ENCODE measurements at places on chromosomes 1 and 21. TPM values are rescaled to one million over a fixed set of nuclear protein-coding genes. Genes with fewer than 3 reads are reported as not detected.

SLC1A7 gene
- total RNA-seq, result not detected

KDM1A gene
- total RNA-seq, result 168 TPM

COX20 gene
- 29.3 TPM for total RNA-seq

DNA sequence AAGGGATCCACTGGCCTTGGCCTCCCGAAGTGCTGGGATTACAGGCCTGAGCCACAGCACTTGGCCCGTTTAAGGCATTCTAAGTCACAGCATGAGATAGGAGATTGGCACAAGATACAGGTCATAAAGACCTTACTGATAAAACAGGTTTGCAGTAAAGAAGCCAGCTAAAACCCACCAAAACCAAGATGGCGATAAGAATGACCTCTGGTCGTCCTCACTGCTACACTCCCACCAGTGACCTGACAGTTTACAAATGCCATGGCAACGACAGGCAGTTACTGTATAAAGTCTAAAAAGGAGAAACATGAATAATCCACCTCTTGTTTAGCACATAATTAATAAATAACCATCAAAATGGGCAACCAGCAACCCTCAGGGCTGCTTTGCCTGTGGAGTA is 33.3 kb upstream of the RCC2 start:
- H3K27ac ChIP-seq, result no peak overlapping the region
- H3K27me3 ChIP-seq, result peaks cover 4% of the 10 kb centered on the region
- DNase-seq, result no peak
- H3K4me1 ChIP-seq, result peaks cover 1% of the 10 kb centered on the region
- H3K4me3 ChIP-seq, result no peak overlapping the region

DNA sequence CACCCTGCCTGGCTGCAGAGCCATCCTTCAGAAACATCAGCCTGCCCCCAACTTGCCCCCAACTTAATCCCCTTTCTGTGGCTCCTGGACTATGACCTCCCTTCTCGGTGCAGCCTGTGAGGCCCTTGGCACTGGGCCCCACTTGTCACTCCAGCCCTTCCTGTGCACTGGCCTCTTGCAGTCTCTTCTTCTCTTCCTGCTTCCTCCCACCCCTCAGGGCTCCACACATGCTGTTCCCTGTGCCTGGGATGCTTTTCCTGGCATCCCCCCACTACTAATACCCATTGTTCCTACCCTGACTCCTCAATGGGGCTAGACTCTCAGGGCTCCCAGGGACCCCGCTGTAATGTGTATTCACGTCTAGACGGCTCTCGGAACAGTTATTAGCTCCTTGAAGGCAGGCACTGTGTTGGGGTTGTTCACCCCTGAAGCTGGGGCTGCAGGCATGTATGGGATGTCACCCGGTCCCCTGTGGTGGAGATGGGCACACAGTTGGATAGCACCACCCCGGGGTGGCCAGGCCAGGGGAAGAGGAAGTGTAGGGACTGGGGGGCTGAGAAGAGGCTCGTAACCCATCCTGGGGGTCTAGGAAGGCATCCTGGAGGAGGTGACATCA is 4.5 kb downstream of the LDLRAD1 start:
- H3K4me1 ChIP-seq, result peaks cover 9% of the 10 kb centered on the region
- H3K4me3 ChIP-seq, result no peak overlapping the region
- H3K27ac ChIP-seq, result no peak overlapping the region
- H3K27me3 ChIP-seq, result peaks cover 11% of the 10 kb centered on the region

DNA sequence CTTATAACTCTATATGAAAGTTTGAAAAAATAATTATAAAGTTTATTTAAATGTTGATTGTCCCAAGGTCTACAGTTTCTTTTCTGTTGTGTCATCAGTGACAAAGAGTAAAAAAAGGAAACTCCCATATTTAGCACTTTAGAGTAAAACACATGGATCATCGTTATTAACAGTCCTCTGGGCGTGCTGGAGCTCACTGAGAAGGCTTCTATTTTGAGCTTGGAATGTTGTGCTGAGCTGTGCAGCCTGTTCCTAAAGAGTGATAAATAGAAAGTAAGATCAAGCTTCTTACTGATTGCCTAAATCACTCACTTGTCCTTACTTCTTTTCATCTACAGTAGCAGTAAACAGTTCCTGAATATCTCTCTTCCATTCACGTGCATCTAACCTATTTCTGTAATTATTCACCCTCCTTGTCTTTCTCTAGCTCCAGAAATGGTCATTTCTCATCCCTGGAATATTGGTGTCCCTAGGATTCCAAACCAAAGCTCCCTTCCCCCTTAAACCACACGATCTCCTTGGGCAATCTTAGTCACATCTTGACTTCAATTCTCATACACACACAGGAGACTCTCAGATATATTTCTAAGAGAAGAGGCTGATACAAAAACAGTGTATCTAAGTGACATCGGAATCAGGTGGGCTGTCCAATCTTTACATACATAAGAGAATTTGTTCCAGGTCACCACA is 11.9 kb downstream of the GBP5 start:
- DNase-seq, result no peak
- no peaks in the 10 kb centered on the region for H3K36me3 ChIP-seq
- peaks cover 26% of the 10 kb centered on the region for H3K4me1 ChIP-seq
- H3K4me3 ChIP-seq, result no peak overlapping the region
- H3K27ac ChIP-seq, result peak overlapping the region; percentile 65

GRCh38 chr1:206002160-206002559 is 1.0 kb downstream of the RAB7B start:
- no peak overlapping the region for H3K27ac ChIP-seq
- H3K36me3 ChIP-seq, result no peaks in the 10 kb centered on the region
- no peaks in the 10 kb centered on the region for H3K27me3 ChIP-seq
- H3K4me3 ChIP-seq, result no peak overlapping the region

- no peak for DNase-seq
- H3K27ac ChIP-seq, result no peak overlapping the region
- H3K27me3 ChIP-seq, result no peaks in the 10 kb centered on the region
- no peak overlapping the region for H3K4me3 ChIP-seq
Observed at GRCh38 chr1:172993640-172994039, 57.1 kb downstream of the TNFSF18 start.
